Vagina (tissue), 2 donors: ENCODE measurements at places on chromosomes 1 and 21. TPM values are rescaled to one million over a fixed set of nuclear protein-coding genes. Genes with fewer than 3 reads are reported as not detected.

DNA sequence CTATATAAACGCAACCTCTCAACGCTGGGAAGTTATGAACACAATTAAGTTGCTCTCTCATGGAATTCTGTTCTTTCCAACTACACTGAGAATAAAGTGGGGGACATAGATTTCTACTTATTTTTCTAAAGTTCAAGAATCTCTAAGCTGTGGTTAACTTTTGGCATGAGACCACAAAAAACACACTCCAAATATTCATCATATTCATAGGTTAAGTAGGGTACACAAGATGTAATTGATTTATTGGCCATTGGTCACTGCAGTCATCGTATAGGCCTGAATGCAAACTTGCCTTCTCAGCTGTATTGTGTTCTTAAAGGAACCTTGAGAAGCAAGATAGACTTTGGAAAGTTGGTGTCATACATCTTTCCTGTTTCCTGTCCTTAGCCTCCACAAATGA lies 40.3 kb downstream of the PRRX1 start:
- DNase-seq, result no peak

- no peak for DNase-seq
Observed at GRCh38 chr1:248596615-248597014, 885 bp downstream of the OR2T10 start.

DNA sequence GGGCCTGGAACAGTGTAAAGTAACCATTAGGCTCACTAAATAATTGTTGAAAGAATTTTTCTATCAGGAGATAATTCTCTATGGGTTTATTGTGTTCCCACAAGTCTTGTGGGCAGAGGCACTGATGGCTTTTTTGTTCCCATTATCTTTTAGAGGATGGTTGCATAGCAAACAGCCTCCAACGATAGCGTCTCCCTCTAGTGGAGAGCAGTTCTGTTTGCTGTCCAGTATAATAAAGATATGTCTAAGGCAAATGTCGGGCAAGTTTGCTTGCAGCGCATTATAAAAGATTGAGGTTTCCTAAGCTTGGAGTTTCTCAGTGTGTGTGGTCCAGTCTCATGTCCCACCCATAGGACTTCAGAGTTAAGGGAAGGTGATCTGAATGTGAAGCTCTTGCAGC lies 1.3 kb upstream of the SLC6A17 start:
- no peak for DNase-seq

- DNase-seq, result no peak
Observed at GRCh38 chr1:241079047-241079446, 278.0 kb downstream of the RGS7 start.

Gene ACTL8
- total RNA-seq, result not detected

DNA sequence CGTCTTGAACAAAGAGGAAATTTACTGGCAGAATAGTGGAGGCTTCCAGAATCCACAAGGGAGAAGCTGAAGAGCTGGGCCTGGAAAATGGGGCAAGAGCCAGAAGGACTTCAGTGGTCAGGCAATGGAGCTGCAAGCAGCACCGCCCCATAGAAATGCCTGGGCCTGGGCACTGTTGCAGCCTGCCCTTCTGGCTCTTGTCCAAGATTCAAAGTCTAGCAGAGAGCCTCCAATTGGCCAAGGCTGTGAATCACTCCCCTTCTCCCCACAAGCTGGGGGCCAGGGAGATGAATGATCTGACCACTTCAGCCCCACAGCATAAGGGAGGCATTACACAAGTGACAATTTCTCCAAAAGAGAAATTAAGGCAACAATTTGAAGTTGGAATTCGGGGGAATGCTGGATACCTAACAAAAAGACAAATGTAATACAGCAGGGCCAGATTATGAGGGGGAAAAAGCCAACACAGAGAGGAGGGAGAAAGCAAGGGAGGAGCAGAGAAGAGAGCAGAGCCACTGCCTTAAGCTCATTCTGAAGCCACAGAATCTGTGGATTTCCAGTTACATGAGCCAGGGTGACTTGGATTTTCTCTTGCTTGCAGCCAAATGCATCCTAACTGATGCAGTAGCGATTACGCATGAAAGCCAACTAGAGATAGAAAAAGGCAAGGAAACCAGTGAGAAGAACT lies 80.3 kb downstream of the LRIG2 start:
- DNase-seq, result no peak

Gene CHRM3
- 1.2 TPM for total RNA-seq

DNA sequence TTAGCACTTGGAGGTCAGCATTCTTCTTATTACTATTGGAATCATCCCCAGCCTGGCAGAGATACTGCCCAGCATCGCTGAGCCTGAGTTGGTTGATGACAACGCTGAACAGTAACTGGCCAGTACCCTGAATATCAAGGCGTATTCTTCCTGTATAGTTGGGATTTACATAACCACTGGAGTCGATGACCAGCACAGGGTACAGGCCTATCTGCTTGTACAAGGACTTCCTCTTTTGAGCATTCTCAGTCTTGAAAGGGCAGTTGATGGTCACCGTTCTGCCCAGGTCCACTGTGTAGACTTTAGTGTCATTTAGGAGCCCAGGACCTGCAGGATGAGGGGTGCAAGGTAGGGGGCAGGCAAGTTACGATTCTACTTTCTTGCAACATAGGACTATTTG lies 8.8 kb downstream of the PIGR start:
- no peak for DNase-seq

Gene GUCA2A
- not detected for total RNA-seq

Gene TARBP1
- 20.9 TPM for total RNA-seq

Gene AMPD1
- total RNA-seq, result not detected

Gene PLA2G2D
- total RNA-seq, result not detected

- DNase-seq, result no peak
Observed at GRCh38 chr1:195754874-195755273, 853.4 kb downstream of the KCNT2 start.

DNA sequence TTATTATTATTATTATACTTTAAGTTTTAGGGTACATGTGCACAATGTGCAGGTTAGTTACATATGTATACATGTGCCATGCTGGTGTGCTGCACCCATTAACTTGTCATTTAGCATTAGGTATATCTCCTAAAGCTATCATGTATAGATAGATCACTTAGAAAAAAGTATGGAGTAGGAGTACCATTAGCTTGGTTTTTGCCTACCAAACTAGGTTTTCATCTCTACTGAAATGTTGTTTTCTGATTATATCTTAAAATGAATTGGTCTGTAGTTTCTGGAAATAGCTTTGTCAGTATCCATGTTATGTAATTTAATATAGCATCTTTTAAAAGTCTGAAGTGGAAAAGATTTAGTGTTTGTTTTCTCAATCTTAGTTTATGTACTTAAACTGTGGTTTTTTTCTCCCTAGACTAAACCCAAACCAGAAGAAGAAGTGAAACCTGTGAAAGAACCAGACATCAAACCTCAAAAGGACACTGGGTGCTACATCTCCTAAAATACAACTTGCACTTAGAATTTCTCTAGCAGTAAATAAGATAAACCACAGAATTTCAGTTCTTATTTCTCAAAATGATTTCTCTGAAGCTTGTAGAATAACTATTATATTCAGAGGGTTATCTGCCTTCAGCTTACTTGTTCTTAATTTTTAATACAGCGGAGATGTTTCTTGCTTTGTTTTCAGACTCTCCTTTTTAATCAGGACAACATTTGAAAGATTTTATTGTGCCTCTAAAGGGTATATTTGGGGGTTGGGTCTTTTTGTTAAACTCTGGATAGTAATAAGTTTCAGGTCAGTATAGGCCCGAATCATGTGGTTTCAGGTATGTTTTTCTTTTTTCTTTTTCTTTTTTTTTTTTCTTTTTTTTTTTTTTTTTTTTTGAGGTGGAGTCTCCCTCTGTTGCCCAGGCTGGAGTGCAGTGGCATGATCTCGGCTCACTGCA lies 4.5 kb upstream of the FAM177B start:
- no peak for DNase-seq

- DNase-seq, result no peak
Observed at GRCh38 chr1:192524223-192524622, 51.4 kb upstream of the RGS1 start.

- DNase-seq, result no peak
Observed at GRCh38 chr1:97640677-97641076, 280.2 kb downstream of the DPYD start.

DNA sequence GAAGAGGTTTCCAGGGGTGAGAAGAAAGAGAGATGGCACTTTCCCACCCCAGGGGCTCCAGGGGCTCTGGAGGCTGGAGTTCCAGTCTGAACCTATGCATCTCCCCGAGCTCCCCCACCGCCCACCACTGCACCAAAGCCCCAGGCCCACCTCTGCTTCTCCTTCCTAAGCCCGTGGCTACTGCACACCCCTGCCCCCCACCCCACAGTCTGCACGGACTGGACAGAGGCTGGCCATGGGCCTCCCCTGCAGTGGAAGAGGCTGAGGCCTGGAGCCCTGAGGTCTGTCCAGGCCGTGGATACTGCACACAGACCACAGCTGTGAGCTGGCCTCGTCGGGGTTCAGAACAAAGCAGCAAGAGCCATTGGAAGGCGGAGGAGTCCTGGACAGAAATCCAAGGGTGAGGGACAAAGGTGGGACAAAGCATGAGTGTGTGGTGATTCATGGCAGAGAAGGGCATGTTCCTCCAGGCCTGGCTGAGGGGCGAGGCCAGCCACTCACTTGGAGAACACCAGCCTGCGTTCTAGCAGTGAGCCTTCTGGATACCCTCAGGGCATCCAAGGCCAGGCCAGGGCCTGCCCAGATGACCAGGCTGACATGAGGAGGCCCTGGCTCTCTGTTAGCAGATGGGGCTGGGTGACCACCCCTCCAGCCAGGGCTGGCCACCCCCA lies 244.8 kb upstream of the VAMP3 start:
- DNase-seq, result no peak

DNA sequence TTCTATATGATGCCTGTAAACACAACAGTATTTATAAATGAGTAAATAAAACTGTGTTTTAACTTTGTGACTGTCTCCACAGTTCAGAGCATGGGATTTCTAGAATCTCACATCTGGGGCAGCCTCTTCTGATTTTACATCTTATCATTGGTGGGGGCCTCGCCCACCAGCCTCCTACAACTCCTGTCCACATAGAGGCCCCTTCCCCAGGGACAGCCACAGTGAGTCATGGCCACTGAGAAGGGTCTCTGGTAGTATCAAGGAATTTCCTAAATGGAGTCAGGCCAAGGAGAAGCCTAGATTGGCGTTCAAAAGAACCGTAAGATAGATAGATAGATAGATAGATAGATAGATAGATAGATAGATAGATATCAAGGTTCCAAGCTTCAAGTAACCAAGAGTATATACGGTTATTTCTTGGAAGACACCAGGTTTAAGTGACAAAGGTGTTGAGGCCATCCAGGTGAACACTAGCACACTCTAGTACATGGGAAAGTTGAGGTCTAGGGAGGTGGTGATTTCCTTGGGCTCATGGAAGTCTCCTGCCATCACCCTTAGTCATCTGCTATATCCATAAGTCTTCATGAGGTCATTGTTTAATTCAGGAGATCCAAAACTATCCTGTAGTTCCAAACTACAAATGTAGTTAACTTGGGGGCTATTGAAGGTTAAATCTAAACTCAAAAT lies 121.6 kb downstream of the SYT2 start:
- no peak for DNase-seq

DNA sequence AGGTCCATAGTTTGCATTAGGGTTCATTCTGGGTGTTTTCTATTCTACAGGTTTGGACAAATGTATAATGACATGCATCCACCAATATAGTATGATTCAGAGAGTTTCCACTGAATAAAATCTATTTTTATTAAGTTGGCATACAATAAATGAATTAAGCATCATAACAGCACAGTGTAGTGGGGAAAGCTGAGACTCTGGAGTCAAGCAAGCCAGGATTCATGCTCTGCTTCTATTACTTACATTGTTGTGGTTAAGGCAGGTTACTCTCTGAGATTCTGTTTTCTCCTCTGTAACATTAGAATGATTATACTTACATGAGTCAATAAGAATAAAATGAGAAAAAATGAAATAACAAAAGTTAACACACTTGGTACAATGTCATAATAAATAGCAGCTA lies 131.3 kb downstream of the SLC30A10 start:
- DNase-seq, result no peak

Gene S100A7
- 36.6 TPM for total RNA-seq

DNA sequence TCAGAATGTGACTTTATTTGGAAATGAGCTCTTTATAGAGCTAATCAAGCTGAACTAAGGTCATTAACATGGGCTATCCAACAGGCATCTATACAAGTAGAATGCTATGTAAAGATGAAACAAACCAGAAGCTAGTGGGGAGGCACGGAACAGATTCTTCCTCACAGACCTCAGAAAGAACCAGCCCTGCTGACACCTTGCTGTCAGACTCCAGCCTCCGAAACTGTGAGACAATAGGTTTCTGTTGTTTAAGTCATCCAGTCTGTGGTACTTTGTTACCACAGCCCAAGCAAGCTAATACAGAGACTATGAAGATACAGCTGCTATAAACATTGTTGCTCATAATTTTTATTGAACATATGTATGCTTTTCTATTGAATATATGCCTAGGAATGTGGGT lies 406.3 kb upstream of the CHRM3 start:
- DNase-seq, result no peak

DNA sequence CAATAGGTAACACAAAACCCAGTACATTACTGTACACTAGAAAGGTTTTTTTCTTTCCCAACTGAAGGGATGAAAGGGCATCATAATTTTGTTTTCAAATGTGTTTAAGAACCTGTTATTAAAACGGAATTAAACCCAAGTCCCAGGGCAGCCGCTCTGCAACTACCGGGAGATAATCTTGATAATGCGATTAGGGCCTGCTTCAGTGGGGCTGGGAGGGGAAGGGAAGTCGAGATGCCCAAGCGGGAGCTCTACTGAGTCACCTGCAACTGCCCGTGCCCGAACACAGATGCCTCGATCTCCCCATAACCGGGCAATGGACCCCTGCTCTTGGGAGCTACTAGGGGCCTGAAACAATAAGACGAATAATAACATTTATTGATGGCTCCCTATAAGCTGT lies 61.4 kb downstream of the KAZN start:
- DNase-seq, result no peak

- no peak for DNase-seq
Observed at GRCh38 chr21:33230545-33231324, 997 bp downstream of the IFNAR2 start.

GRCh38 chr1:40248412-40248811 lies 675 bp downstream of the TMCO2 start:
- no peak for DNase-seq

- no peak for DNase-seq
Observed at GRCh38 chr1:189962181-189962580, 515.5 kb downstream of the BRINP3 start.
